Naive thymus-derived CD8-positive, alpha-beta T cell (primary cell): ENCODE measurements at places on chromosomes 4 and X. TPM values are rescaled to one million over a fixed set of nuclear protein-coding genes. Genes with fewer than 3 reads are reported as not detected.

- H3K4me1 ChIP-seq: no peaks in the 10 kb centered on the region
- H3K36me3 ChIP-seq: peaks cover 5% of the 10 kb centered on the region
- no peak overlapping the region for H3K27ac ChIP-seq
- H3K27me3 ChIP-seq: no peaks in the 10 kb centered on the region
Observed at GRCh38 chr4:39502019-39502663, 25.1 kb downstream of the UGDH start.

- H3K27me3 ChIP-seq: peaks cover 2% of the 10 kb centered on the region
- no peaks in the 10 kb centered on the region for H3K36me3 ChIP-seq
- no peak for DNase-seq
- no peak overlapping the region for H3K27ac ChIP-seq
- no peak overlapping the region for H3K4me3 ChIP-seq
Observed at GRCh38 chr4:3360777-3361176, 68.0 kb downstream of the RGS12 start.

DNA sequence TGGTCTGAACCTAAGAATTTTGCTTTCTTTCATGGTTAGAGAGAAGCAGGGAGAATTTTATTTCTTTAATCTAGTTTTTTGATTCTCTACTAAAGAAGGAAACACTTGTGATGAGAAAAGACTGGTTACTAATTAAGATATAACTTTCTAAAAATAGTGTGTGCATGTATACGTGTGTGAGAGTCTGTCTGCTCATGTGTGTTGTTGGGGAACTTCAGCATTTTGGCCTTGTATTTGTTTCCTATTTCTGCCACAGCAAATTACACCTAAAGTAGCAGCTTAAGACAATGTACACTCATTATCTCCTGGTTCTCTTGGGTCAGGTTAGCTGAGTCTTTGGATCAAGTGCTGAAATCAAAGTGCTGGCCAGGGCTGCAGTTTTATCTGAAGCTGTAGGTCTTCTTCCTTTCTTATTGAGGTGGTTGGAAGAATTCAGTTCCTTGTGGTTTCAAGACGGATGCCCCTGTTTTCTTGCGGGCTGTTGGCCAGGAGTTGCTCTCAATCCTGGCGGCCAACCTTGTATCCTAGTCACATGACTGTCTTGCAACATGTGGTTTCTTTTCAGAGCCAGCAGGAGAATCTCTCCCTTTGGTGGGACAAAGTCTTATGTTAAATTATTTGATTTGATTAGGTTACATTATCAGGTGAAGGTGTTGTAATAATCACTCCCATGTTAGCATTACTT, 188.4 kb upstream of the CLNK start:
- no peaks in the 10 kb centered on the region for H3K36me3 ChIP-seq
- H3K4me3 ChIP-seq: no peak overlapping the region
- no peak overlapping the region for H3K27ac ChIP-seq
- H3K4me1 ChIP-seq: peaks cover 10% of the 10 kb centered on the region
- H3K27me3 ChIP-seq: no peaks in the 10 kb centered on the region

DNA sequence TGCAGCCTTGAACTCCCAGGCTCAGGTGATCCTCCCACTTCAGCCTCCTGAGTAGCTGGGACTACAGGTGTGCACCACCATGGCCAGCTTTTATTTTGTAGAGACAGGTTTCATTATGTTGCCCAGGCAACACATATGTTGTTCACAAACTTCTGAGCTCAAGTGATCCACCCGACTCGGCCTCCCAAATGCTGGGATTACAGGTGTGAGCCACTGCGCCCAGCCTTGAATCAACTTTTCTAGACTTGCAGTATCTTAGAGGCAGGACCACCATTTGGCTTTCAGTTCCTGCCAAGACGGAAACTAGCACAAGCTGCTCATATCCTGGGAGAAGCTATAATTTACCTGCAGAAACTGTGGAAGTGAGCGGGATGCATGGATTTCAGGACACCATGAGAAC, 19.9 kb downstream of the NAT8L start:
- H3K36me3 ChIP-seq: no peaks in the 10 kb centered on the region
- no peaks in the 10 kb centered on the region for H3K4me1 ChIP-seq
- H3K4me3 ChIP-seq: no peak overlapping the region
- H3K27me3 ChIP-seq: no peaks in the 10 kb centered on the region

Gene SPANXN4
- not detected for total RNA-seq

Gene CCDC110
- 1.3 TPM for total RNA-seq

Gene VCX3A
- total RNA-seq: not detected

Gene GAB3
- 9.9 TPM for total RNA-seq

Gene TIMM8A
- 14.1 TPM for total RNA-seq

Gene UGT8
- total RNA-seq: 0.93 TPM

Gene RTL9
- total RNA-seq: not detected
